Mesenteric fat pad (tissue), 1 donor: ENCODE measurements at places on chromosomes 7 and 10. TPM values are rescaled to one million over a fixed set of nuclear protein-coding genes. Genes with fewer than 3 reads are reported as not detected.

- DNase-seq = no peak
Measured at GRCh38 chr10:109178591-109178990, 744.7 kb downstream of the XPNPEP1 start.

DNA sequence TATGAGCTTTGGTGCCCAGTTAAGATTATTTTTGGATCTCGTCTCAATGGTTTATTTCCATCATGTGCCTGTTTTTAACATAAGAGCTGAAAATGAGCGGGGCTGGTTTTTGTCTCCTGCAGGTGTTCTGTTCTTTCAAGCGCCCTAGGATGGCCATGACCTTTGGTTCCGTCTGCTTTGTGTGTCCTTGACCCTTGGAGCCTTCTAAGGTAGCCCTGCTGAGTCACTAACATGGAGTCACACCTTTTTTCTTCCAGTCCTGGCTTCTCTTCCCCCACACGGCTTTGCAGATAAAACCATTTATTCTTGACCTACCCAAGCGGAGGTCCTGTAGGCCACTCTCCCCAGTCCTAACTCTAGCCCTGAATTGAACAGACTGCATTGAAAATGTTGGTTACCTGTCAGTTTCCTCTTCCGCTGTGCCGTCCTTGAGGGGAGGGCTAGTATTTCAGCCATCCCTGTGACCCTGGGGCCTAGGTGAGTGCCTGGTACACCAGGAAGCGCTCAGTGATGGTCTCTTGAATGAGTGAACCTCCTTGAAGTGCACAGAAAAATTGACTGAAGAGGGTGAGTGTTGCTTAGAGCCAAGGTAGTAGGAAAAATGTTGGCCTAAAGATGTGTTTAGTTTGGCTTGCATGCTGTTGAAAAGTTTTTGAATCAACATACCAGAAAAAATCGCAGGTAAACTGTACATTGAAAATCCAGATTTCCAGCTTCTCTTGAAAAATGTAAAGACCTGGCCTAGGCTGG is 48.0 kb downstream of the CAMK1D start:
- peak; percentile 16 for DNase-seq

The TAS2R5 gene
- total RNA-seq = 1.1 TPM

DNA sequence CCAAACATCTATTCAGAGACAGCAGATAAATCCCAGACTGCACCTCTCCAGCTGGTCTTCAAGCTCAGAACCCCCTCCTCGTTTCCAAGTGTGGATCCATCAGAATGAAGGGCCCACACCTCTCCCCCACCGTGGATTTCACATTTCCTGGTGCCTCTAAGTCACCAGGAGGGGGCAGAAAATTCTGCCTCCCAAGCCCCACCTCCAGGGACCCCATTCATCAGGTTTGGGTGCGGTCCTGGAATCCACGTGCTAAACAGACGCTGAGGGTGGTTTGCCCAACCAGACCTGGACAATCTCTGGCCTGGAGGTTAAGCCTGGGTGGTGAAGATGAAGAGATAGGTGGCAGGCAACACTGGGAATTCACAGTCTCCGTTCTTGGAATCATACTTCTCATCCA is 92.4 kb downstream of the WDR11 start:
- DNase-seq = no peak

DNA sequence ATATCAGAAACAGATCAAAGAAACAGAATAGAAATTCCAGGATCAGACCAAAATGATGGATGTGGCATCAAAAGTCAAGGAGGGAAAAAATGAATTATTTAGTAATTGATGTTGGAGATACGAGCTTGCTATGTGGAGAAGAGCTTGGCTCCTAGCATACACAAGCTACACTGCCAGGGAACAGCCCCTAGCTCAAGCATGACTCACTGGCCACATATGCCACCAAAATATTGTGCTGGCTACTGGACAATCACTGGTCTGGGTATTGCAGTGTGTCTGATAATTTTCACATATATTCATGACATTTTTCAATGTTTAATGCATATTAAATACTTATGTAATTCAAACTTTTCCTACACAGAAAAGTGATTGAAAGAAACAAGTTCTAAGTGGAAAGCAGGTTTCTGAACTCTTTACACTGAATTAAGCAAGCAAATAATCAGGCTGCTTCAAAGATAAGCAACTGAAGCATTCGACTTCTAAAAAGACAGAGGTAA is 59.3 kb downstream of the OAT start:
- no peak for DNase-seq

The CCL24 gene
- total RNA-seq = not detected

DNA sequence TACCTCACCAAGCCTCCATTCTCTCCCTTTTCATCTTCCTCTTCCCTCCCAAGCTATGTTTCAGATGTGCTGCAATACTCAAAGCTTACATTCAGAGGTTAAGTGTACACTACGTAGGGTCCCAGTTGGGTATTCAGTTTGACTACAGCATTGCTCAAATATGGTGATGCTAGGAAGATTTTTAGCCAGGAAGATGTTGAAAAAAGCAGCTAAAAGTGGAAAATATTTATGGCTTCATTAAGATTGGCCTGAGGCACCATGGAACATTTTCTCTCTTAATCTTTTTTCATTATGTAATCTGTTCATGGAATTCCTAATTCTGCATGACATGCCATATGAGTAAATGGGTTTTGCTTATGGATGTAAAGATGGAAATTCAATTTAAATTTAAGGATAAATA is 72.0 kb upstream of the ABCB5 start:
- no peak for DNase-seq

- no peak for DNase-seq
Measured at GRCh38 chr10:89531359-89531758, 4.0 kb downstream of the SLC16A12 start.

DNA sequence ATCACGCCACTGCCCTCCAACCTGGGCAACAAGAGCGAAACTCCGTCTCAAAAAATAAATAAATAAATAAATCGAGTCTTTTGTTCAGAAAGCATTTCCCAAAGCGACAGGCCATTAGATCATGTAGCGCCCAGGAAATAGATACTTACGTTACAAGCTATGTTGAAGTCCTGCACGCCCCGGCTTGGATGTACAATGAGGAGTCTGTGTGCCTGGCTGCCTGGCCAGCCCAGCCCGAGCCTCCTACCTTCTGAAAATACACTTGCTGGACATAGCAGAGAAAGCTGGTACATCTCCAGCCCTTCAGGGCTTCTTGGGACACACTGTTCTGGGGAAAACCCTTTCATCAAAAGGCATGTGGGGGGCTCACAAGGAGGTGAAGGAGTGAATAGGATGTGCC is 22.1 kb downstream of the FGFR2 start:
- peak; percentile 68 for DNase-seq

The AP3M1 gene
- total RNA-seq = 34.1 TPM

DNA sequence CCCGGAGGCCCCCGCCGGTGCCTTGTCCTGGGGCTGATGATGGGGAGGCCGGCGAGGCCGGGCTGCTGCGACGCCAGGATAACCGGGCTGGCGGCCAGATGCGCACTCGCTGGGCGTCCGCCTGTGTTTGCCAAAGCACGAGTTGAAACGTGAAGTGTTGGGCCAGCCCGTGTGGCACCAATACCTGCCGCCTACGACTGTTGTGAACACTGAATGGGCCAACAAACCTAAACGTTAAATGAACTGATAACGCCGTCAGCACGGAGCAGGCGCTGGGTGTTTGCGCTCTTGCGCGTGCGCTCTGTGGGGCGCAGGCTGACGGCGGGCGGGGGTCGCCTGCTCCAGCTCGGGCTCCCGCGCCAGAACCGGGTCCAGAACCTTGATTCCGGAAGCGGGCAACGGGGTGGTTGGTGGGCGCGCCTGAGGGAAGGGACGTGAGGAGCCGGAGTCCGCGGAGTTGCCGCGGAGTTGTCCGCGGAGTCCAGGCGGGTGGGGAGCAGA is 658 bp downstream of the CYP2E1 start:
- no peak for DNase-seq

DNA sequence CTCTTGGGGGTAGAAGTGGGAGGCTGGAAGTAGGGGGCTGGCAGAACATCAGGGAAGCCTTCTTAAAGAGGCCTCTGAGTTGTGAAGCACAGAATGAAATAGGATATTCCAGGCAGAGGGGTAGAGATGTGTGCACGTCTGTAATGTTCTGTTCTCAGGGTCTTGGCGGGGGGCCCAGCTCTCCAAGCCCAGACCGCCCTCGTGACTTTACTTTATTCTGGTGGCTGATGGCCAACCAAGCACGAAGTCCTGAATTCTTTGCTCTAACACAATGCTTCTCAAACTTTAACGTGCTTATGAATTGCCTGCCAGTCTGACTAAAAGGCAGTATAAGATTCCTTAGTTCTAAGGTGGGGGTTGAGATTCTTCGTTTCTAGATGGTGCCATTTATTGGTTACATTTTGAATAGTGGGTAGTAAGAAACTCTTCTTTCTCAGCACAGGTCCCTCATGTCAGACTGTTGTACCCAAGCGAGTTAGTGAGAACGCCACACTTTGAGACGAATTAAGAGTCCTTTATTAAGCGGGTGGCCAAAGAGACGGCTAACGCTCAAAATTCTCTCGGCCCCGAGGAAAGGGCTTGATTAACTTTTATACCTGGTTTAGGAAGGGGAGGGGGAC is 8.2 kb downstream of the PRXL2A start:
- DNase-seq = no peak

- no peak for DNase-seq
Measured at GRCh38 chr7:100154651-100155491, 3.7 kb downstream of the TRAPPC14 start.

- DNase-seq = no peak
Measured at GRCh38 chr10:90787393-90788198, 70.2 kb downstream of the HTR7 start.

The NOS3 gene
- 57.1 TPM for total RNA-seq

DNA sequence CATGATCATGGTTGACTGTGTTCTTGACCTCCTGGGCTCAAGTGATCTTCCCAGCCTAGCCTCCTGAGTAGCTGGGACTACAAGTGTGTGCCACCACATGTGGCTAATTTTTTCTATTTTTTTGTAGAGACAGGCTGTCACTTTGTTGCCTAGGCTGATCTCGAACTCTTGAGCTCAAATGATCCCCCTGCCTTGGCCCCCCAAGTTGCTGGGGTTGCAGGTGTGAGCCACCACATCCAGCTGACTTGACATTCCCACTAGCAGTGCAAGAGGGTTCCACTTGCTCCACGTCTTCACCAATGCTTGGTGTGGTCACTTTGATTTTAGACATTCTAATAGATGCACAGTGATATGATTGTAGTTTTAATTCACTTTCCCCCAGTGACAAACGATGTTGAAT is 25.1 kb downstream of the CYP26A1 start:
- DNase-seq = no peak
